ENCODE measurements at places on chromosomes 6 and 20.

GRCh38 chr6:162306616-162307015, 420.9 kb downstream of the PRKN start:
- no peak for DNase-seq

DNA sequence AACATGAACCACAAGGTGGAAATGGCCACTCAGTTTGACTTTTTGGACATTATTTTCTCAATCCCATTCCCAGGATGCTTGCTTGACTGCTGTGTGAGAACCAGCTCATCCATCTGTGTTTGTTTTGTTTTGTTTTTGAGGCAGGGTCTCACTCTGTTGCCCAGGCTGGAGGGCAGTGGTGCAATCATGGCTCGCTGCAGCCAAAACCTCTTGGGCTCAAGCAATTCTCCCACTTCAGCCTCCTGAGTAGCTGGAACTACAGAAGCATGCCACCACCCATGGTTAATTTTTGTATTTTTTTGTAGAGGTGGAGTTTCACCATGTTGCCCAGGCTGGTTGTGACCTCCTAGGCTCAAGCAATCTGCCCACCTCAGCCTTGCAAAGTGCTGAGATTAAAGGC, 166.0 kb upstream of the CDH4 start:
- DNase-seq = no peak

- DNase-seq = peak; percentile 71
Observed at GRCh38 chr6:44234101-44235025, 11.0 kb downstream of the SLC29A1 start.

DNA sequence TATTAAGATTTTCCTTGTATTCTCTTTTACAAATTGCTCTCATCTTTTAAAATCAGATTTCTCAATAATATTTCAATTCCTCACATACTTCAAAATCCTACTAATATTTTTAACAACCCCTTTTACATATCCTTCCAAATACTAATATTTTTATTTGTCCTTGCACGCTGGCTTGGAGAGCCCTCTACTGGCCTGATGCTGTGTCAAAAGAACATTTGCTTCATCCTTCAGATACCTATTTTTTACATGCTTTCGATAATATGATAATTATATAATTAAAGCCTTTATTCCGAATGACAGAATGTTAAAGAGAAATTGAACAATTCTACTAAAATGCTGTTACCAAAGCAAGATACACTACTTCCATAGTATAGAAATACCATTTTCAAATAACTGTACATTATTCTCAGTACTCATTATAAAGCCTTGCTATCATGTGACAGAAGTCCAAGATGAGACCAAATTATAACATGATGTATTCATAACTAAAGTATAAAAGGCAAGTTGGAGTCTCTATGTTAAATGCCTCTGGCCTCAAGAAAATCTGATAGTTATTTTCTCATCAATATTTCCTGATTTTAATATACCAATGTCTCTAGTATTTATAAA, 39.0 kb upstream of the PLN start:
- DNase-seq = no peak

DNA sequence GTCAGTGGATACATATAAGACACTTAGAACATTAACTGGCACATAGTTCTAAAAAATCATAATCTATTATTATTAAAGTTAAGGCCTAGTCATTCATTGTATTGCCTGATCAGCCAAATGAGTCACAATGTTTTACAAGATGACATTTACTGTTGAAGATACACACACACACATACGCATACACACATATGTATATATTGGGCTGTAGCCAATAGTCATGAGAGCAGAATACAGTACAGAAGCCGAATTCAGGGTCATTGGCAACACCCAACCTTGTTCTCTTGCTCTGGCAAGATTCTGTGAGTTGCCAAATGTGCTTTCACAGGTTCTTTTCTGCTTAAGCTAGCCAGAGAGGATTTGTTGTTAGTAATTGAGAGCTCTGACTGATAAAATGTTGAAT, 922.8 kb upstream of the MAP3K7 start:
- no peak for DNase-seq

DNA sequence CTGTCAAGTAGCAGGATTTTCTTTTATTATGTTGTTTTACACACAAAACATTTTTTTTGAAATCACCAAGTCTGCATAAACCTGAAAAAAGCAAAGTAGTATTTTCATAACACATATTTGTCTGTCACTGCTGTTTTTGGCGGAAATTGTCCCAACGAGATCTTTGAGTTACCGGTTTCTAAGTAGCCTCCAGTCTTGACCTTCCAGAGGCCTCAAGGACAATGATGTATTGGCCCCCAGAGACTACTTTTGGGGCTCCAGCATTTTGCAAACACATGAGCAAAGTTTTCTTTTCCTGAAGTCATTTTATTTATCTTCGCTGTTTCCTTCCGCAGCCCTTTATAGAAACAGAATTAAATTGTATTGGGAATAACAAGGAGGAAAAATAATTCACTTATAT, 862.6 kb downstream of the KIF16B start:
- no peak for DNase-seq

DNA sequence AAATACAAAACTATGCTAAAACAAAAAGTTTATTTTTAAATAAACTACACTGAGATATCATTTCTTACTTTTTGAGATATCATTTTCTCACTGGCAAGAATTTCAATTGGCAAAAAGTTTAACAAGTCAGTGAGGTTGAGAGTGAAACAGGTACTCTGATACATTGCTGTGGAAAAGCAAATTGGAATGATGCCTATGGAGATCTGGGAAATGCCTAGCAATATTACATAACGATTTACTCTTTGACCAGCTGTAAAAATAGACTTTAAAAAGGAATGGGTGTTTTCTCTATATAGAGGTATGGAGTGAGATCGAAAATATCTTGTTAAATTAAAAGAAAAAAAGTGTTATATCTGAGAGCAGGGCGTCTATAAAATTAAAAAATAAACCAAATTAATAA, 16.9 kb downstream of the CGAS start:
- DNase-seq = no peak

- DNase-seq = no peak
Observed at GRCh38 chr6:131769385-131770141, 38.3 kb upstream of the ENPP1 start.

- DNase-seq = no peak
Observed at GRCh38 chr20:11178946-11179654, 505.3 kb upstream of the JAG1 start.

- DNase-seq = no peak
Observed at GRCh38 chr6:19587238-19587942, 249.8 kb upstream of the ID4 start.

- DNase-seq = peak; percentile 80
Observed at GRCh38 chr20:24994470-24995368, 2.2 kb upstream of the APMAP start.

DNA sequence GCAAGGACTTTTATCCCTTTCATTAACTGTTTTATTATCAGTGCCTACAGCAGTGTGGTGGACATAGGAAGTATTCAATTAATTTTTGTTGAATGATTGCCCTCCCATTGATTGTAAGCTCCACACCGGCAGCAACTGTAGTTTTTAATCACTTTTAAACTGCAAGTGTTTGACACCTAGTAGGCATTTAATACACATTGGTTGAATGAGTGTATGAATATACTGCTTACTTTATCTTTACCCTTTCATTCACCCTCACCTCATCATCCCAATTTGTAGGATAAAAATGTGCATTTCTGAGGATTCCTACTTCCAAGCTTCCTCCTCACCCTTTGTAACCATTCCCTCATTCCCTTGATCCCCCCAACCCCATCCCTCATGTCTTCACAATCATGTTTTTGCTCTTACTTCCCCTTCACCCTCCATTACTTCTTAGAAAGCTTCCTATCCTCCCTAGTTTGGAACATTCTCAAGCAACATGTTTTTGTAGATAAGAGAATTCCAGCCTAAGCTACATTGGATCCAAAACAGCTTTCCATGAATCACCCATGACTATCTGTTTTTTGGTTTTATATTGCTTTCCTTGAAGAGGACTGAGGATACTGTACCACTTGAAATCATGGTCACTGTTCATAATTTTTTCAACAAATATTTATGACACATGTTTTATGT, 955 bp upstream of the SLC26A8 start:
- DNase-seq = no peak

- no peak for DNase-seq
Observed at GRCh38 chr6:155442562-155442961, 13.1 kb downstream of the NOX3 start.

DNA sequence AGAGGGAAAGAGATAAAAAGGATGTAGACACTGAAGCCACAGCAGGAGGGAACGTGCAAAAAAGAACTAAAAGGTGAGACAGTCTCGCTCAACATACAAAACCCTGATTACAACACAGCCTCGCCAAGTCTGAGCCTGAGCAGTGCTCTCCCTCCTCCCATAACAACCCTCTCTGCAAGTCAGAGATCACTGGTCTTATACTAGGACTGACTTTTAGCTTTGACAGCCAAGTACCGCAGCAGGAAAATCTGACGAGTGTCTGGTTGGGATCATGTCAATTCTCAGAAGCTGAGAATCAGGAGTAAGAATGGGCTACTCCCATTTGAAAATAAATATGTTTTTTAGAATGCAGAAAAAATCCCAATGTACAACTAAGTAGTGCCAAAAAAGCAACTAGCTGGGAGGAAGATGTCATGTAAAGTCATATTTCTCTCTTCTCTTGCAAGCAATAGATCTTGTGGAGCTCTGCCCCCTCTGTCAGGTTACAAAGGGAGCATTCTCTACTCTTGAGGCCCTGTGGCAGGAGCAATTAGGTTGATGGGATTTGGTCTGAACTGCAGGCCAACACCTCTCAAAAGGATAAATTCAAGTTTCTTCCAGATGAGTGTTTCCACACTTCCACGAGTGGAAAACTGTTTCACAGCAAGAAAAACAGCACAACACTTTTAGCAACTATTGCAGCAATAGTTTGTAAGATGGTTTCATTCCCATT, 118.9 kb upstream of the COL21A1 start:
- DNase-seq = no peak

DNA sequence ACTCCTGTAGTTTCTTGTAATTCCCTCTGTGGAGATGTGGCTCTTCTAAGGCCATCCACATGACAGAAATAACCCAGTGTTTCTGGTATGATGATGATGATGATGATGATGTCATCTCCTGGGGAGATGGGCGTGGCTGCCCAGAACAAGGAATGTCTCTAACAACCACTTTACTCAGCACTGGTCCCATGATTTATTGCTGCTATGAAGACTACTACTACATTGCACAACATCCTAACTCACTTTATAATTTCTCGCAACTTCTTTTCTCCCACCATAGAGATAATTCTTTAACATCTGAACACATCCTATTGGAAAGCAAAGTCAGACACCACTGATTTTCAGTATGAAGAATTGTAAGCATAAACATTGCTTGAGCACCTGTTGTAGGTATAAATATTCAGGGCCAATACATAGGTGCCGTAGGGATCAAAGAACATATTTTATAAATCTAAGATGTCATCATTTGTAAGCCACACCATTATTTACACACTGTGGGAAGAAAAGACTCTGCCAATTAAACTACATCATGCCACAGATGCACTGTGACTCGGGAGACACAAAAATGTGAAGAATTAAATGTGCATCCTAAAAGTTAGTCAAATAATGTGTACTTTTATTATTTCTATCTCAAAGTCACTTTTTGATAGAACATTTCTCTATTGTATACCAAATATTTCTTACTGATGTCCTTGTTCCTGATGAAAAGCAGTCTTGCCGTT, 6.4 kb downstream of the TPMT start:
- DNase-seq = no peak

DNA sequence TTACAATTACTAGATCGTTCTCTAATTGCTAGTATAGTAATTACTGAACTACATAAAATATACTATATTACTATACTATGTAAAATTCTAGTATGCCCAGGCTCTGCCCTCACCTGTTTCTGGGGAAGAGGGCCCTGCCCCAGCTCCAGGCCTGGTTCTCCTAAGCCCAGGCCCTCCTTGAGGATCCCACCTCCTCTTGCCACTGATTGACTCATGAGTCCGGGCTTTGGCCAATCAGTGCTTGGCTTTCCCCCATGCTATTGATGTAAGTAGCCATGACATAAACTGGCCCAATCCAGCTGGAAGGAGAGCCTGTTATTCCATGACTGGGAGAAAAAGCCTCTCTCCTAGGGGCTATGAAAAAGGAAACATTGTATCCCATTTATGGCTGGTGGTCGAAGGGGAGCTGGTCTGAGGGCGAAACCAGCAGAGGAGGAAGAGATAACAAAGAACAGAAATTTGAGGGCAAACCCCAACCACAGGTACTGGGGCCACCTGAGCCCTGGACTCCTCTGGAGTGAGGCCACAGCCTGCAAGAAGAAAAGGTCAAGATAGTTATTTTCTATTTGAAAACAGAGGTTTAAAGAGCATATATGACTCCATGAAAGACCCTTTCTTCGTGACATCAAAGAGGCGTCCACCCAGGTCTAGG, 129.3 kb upstream of the CD93 start:
- no peak for DNase-seq

- no peak for DNase-seq
Observed at GRCh38 chr6:79441192-79441591, 96.0 kb downstream of the LCA5 start.

DNA sequence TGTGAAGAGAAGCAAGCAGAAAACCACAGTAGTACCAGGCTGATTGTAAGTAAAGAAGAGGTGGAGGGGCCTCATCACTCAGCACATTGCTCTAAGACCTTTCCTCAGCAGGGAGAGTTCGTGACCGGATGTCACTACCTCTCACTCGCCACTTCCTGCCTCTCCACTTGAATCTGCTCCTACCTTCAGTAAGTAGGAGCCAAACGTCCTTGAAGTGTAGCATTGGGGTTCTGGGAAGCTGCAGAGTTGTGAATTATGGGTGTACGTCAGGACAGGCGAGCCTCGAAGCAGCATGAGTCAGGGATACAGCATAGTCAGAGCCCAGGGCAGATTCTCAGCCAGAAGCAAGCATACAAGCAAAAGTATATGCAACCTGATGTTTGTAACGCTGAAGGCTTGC, 224.9 kb downstream of the PHACTR1 start:
- no peak for DNase-seq

DNA sequence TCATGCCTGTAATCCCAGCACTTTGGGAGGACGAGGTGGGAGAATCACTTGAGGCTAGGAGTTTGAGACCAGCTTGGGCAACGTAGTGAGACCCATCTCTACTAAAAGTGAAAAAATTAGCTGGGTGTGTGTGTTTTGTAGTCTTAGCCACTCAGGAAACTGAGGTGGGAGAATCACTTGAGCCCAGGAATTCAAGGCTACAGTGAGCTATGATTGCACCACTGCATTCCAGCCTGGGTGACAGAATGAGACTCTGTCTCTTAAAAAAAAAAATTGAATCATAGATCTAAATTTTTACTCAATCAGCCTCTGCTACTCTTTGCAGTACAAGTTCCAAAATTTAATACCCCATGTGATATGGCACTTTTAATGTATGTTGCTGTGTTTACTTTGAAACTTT, 121.6 kb downstream of the ARMC2 start:
- DNase-seq = no peak

- DNase-seq = no peak
Observed at GRCh38 chr6:14222956-14223355, 105.4 kb downstream of the CD83 start.

Data from GM13976 (cell line).